ENCODE measurements at places on chromosomes 6 and 20.

DNA sequence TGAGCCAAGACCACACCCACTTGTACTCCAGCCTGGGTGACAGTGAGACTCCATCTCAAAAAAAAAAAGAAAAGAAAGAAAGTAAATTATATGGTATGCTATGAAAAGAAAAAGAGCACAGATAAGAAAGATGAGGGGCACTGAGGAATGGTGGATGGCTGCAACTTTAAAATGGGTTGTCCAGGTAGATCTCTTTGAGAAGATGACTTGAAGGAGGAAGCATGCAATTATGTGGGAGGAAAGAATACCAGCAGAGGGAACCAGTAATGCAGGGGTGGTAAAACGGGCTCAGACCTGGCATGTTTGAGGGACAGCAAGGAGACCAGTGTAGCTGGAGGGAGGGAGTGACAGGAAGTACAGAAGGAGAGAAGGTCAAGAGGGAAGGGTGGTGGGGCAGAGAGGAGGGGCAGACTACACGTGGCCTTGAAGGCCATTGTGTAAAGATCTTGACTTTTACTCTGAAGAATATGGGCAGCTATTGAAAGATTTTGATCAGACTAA, 22.3 kb downstream of the LINC00237 start:
- DNase-seq = no peak

- no peak for DNase-seq
Observed at GRCh38 chr20:35506872-35507638, 22.4 kb downstream of the C20orf173 start.

- no peak for DNase-seq
Observed at GRCh38 chr6:36927691-36928546, 26.6 kb upstream of the PI16 start.

DNA sequence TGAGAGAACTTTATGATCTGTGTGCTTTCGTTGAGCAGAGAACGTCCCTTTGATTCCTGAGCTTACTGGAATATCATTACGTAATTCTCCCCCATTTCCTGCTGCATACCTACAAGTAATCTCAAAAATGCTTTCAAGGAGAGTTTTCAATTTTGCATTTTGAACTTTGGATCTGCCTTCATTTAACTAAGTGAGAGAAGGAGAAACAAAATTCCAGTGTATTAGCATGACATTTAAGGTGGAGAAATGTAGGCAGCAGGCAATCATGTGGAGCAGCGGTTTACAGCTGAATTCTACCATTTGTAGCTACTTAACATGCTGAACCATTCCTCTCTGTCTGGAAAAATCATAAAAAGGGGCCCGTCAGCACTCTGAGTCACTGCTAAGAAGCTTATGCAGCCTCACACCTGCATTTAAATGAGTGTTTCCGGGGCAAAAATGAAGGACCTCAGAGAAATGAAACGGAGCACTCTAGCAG, 451.5 kb downstream of the PLCB1 start:
- DNase-seq = no peak

- DNase-seq = no peak
Observed at GRCh38 chr20:16922834-16923233, 174.7 kb downstream of the OTOR start.

- DNase-seq = no peak
Observed at GRCh38 chr6:157244780-157245179, 78.5 kb downstream of the TMEM242 start.

GRCh38 chr20:35311409-35311808, 19.2 kb upstream of the FAM83C start:
- no peak for DNase-seq

GRCh38 chr20:43537921-43538877, 20.6 kb upstream of the SGK2 start:
- peak; percentile 65 for DNase-seq

All from suppressor macrophage (primary cell).